ENCODE measurements at places on chromosomes 12 and 14.

GRCh38 chr12:6435961-6436715 is 8.6 kb upstream of the CD27 start:
- DNase-seq, result no peak

DNA sequence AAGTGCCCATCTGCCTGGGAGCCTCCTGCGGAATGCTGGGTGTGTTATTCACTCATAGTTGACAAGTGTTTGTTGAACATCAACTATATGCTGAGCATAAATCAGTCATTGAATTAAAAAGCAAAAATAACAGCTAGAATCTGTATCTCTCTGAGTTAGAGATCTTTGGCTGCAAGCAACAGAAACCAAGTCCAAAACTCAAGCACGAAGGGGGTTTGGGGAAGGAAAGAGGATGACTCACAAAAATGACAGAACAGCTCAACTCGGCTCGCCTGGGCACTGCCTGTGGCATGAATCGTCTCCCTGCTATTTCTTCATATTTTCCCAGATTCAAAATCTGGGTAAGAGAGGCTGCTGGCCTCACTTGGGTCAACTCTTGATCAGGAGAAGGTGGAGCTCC is 72.6 kb upstream of the NCOR2 start:
- DNase-seq, result peak; percentile 36

DNA sequence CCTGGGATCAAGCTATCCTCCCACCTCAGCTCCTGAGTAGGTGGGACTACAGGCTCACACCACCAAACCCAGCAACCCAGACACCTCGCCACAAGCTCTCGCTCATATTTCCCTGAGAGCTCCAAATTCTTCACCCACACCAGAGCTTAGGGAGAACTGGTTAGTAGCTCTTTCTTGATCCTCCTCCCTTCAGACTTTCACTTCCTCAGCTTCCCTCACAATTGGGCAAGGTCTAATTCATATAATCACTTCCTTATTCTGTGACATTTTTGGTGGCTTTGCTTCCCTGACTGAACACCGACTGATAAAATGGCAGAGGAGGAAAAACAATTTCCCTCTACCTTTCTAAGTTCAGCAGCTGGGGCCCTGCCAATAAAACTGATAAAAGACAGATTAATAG is 88.5 kb downstream of the GXYLT1 start:
- no peak for DNase-seq

- no peak for DNase-seq
These were observed 120.5 kb downstream of the TMX1 start for GRCh38 chr14:51360592-51360991.

DNA sequence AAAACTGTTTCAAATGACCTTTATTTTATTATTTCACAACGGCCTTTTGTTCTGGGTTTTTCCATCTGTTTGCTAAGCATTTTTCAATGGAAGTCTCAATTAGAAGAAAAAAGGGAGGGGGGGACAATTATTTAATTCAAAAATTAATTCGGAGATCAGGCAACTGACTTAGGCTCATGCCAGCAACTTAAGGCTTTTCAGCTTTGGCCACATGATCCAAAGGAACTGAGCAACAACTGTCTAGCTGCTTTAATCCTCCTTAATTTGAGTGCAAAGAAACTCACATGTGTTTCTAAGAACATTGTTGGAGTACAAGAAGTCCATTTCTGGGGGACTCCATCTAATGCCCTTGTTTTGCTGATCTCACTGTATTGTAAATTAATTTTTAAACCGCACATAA is 188.0 kb downstream of the EXOC5 start:
- no peak for DNase-seq

DNA sequence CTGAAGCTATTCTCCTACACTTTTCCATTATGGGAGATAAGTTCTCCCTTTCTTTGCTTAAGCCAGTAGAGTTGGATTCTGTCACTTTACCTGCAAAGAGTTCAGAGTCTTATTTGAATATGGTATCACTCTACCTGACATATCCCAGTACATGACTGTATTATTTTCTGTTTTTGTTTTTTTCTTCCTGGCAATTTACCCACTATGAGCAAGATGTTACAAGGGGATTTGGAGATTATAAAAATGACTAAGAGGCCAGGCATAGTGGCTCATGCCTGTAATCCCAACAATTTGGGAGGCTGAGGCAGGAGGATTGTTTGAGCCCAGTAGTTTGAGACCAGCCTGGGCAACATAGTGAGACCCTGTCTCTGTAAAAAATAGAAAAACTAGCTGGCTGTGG is 46.4 kb upstream of the CHST11 start:
- DNase-seq, result no peak

- no peak for DNase-seq
These were observed 41.8 kb upstream of the CLMN start for GRCh38 chr14:95361373-95362137.

- DNase-seq, result no peak
These were observed 69.5 kb downstream of the STON2 start for GRCh38 chr14:81330619-81331122.

DNA sequence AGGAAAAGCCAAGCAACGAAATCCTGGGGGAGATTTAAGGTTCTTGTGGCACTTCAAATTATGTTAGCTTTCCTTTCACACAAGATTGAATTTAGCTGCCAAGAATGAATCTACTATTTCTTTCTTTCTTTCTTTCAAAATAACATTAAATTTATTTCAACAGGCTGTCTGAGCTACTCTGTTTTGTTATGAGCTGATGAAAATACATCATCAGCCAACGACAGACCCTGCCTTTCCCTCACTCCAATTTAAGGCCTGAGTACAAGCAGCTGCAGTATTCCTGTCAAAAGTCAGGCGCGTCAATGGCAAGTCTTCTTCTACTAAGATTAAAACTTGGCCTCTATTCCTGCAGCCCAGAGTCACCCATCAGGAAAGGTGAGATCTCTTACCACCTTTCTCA is 347.7 kb upstream of the FLRT2 start:
- no peak for DNase-seq

- DNase-seq, result peak; percentile 68
These were observed 1.0 kb downstream of the PCNX1 start for GRCh38 chr14:70907996-70908934.

DNA sequence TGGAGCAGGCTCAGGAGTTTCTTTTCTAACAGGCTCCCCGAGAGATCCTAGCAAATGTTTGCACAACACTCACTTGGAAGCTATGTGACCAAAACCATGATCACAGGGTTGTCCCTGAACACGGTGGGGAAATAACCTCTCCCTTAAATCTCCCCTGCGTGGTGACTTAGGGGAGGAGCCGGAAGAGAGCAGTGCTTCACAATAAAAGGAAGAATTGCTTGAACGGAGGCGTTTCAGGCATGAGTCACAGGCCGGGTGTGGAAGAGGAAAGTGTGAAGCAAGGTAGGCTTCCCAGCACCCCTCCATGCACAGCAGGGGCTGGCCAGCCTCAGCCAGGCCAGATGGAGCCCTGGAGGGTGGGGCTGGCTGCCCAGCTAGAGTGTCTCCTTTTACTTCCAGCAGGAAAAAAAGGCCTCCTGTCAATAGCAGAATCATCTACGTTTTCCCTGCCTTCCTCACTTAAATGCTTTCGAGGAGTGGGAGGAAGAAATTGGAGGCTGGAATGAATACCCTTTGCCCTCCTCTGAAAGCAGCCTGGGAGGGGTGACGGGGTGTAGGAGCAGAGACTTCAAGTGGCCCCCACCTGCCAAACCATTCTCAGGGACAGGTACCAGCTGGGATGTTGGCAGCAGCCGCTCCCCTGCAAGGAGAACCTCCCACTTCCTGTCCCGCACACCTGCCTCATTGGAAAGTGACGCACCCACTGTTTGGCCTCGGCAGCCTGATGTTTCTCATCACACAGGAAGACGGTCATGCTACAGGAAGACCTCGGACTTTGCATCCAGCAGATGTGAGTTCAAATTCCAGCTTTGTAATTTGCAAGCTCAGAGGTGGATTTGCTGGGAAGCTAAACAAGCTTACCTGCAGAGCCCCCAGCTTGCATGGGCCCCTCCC is 30.1 kb upstream of the PPP2R5C start:
- peak; percentile 79 for DNase-seq

- no peak for DNase-seq
These were observed 47.6 kb upstream of the EIF5 start for GRCh38 chr14:103286460-103286859.

- no peak for DNase-seq
These were observed 11.1 kb downstream of the PTGES3 start for GRCh38 chr12:56676851-56677580.

DNA sequence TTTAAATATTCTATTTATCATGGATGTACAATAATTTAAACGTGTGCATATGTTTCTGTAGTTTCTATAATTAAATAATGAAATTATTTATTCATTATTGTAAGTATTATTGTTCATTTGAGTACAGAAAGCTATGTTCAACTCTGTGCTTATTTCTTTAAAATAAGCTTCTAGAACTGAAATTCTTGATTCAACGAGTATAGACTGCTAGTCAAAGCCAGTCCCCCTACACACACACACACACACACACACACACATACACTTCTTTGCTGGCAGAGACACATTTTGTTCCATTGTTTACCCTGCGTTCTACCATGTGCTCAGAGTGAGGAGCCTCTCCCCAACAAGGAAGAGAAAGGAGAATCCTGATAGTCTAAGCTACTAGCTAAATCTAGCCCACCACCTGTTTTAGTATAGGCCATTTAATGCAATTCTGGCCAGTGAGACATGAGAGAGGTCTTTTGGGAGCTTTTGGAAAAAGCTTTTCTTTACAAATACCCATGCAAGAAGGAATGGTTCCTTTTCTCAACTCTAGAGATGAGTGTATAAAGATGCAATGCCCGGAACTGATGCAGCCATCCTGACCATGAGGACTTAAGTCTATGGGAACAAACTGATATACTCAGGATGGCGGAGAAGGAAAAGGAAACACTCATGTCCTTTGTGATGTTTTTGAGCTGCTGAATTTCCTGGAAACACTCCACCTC is 161.4 kb downstream of the NDUFA12 start:
- DNase-seq, result no peak

- DNase-seq, result no peak
These were observed 61.4 kb upstream of the PCED1B start for GRCh38 chr12:47017901-47018475.

GRCh38 chr12:5442251-5443006 is 10.5 kb downstream of the NTF3 start:
- peak; percentile 41 for DNase-seq

DNA sequence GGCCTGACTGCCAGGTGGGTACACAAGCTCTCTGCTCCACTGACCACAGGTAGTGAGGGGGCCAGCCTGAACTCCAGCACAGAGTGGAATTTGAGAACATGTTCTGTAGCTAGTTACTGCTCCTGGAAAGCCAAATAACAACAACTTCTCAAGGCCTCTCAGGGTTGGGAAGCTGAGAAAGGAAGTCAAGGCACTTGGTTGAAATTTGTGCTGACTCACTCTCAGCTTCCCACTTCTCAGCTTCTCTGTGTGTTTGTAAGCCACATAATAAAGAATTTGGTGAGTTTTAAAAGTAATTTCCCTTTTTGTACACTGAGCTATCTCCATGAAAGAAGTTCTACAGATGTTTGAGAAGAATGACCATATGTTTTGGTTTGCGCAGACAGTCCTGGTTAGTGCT is 234.9 kb downstream of the KTN1 start:
- DNase-seq, result no peak

GRCh38 chr12:38744041-38744440 is 161.3 kb downstream of the CPNE8 start:
- no peak for DNase-seq

GRCh38 chr14:37650356-37651037 is 55.1 kb downstream of the TTC6 start:
- DNase-seq, result no peak

DNA sequence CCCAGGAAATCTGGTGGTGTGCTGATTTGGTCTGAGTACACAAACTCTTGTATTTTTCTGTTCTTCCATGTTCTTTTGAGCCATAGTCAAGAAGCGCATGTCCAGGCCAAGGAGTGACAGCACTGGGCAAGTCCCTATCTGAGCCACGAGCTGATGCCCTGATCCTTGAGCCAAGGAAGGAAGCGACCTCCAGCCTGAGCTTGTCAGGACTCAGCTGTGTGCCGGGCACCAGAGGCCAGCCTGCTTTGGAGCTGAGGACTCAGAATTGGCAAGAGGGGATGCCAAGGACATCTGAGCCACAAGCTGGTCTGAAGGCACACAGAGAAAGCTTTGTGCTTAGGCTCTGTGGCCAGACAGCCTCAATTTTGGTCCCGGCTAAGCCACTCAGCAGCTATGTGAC is 52.6 kb downstream of the GALNT16 start:
- DNase-seq, result no peak

- DNase-seq, result peak; percentile 99
These were observed at the start of gene PNMA1 for GRCh38 chr14:73713803-73714655. Gene PNMA1, minus strand, starts transcription at chr14:73714384. Its CDS starts 745 bp downstream, at chr14:73713639.

DNA sequence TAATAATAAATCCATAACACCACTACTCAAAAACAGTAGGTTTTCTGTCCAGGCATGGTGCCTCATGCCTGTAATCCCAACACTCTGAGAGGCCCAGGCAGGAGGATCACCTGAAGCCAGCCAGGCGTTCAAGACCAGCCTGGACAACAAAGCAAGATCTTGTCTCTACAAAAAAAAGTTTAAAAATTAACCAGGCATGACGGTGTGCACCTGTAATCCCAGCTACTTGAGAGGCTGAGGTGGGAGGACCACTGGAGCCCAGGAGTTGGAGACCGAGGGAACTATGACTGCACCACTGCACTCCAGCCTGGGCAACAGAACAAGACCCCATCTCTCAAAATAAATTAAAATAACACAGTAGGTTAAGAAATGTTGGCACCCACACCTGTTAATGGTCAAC is 44.5 kb upstream of the AP4S1 start:
- DNase-seq, result no peak

GRCh38 chr12:87991483-87991882 is 37.7 kb downstream of the C12orf50 start:
- DNase-seq, result no peak

DNA sequence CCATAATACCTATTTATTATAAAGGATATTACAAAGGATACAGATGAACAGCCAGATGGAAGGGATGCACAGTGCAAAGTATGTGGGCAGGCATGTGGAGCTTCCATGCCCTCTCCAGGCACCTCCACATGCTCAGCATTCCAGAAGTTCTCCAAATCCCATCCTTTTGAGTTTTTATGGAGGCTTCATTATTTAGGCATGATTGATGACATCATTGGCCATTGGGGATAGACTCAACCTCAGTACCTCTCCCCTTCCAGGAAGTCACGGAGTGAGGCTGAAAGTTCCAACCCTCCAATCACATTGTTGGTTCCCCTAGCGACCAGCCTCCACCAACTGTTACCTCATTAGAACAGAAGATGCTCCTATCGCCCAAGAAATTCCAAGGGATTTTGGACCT is 156.4 kb downstream of the ATP23 start:
- no peak for DNase-seq

- DNase-seq, result no peak
These were observed 14.1 kb downstream of the DRAM1 start for GRCh38 chr12:101891462-101891971.

DNA sequence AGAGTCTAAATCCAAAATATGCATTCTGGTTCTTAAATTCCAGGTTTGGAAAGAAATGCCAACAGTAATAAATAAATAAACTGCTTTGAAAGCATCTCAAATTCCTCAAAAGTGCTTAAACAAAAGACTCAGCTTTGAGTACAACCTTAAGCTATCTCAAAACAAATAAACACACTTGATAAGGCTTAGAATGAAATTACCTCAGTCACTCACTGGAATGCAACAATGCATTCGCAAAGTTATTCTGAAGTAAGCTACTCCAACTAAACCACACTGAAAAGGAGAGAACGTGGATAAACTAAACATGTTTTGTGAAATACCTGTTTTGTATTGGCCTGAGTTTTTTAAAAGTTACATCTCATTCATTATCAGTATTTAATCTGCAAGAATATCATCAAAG is 1.2 kb downstream of the SPTSSA start:
- DNase-seq, result no peak

All from HTR-8/SVneo (cell line).